ENCODE measurements at places on chromosomes 2 and 18.

DNA sequence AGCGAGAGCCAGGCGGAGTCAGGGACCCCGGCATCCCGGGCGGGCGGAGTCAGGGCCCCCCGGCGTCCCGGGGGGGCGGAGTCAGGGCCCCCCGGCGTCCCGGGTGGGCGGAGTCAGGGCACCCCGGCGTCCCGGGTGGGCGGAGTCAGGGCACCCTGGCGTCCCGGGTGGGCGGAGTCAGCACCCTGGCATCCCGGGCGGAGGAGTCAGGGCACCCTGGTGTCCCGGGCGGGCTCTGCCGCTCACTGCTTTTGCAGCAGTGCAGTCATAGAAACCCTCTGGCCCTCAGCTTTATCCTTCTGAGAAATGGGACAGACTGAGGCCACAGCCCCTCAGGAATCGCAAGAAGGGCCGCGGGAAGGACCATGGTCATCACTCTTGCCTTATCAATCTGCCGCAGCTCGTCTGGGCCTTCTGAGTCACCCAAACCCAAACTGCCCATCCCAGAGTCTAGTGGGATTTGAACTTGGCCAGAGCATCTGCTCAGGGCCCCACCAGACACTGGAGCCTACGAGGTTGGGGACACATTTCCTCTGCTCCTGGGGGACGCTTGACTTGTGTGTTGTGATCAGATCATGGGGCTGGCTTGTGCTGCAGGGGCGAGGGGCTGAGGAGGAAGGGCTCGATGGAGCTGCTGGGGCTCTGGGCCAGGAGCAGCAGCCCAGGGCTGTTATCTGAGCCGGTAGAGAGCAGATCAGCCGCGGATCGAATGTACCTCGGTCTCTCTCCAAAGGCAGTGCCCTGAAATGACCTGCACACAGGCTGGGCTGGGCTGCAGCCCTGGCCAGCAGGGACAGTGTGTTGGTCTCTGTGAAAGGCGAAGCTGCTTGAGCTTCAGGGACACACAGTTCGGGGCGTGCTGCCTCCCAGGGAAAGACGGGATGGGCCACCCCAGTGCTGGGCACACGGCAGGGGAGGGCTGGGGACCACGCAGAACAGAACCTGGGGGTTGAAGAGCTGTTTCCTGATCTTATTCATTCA is 290.1 kb upstream of the HDAC4 start:
- no peak for DNase-seq

DNA sequence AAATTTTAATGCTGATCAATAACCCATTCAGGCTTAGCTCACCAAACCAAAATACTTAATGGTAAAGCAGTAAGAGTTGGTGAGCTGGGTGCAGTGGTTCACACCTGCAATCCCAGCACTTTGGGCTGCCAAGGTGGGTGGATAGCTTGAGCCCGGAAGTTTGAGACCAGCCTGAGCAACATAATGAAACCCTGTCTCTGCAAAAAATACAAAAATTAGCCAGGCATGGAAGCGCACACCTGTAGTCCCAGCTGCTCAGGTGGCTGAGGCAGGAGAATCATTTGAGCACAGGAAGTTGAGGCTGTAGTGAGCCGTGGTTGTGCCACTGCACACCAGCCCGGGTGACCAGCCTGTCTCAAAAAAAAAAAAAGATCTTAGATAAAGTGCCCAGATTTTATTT is 35.7 kb upstream of the MPP4 start:
- DNase-seq = no peak

GRCh38 chr2:18987016-18987415 is 371.4 kb downstream of the OSR1 start:
- DNase-seq = no peak

DNA sequence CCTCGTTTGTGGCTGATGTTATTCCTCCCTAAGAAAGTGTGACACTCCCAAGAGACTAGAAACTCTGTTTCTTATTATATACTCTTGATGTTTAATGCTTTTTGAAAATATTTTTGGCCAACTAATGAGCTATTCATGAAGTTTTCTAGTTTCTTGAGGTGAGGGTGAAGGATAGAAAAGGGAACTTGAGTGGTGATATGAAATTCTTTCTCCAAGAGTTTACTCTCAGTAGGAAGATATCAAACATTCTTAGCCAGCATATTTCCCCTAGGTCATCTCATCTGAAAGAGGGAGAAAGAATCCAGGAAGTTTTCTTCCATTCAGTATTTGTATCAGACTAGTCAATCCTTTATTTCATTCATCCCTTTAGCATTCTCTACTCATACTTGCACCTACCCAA is 95.7 kb downstream of the MAP3K20 start:
- DNase-seq = no peak

DNA sequence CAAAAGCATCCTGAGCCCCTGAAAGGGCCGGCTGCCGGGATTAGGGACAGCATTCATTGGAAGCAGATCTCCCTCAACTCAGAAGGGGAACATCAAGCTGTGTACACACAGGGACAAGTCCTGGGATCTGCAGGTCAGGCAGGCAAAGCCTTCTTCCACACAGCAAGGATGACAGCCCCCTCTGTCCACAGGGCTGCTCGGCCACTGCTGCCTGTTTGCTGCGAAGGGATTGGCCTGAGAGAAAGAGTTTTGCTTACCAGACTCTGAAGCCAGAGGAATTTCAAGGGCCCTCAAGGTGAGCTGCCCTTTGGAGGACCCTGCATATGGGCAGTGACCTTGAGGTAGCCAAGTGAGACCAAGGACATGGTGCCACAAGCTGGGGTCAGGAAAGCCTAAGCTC is 11.1 kb downstream of the ZBTB7C start:
- DNase-seq = no peak

DNA sequence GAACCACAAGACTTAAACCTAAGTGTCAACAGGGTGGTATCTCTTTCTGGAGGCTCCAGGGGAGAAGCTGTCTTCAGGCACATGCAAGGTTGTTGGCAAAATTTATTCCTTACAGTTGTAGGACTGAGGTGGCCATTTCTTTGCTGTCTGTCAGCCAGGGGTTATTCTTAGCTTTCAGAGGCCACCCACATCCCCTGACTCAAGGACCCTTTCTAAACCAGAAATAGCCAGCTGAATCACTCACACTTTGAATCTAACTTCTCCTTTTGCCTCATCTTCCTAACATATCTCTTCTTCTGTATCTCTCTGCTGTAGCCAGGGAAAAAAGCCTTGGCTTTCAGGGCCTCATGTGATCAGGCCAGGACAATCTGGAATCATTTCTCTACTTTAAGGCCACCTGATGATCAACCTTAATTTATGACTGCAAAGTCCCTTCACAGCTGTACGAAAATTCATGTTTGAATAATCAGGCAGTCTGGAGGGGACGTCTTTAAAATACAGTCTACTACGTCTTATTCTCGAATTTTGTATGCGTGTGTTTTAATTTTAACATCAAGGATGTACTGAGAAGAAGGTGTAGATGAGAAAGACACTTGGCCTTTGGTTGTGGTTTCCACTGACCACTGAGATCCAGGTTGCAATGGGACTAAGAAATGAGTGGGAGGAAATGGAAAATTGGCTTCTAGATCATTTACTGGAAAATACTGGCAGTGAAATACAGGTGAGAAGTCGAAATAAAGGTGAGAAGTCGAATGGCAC is 90.4 kb downstream of the DOCK10 start:
- DNase-seq = no peak

- DNase-seq = no peak
These were observed 26.0 kb upstream of the NOTO start for GRCh38 chr2:73176205-73176880.

DNA sequence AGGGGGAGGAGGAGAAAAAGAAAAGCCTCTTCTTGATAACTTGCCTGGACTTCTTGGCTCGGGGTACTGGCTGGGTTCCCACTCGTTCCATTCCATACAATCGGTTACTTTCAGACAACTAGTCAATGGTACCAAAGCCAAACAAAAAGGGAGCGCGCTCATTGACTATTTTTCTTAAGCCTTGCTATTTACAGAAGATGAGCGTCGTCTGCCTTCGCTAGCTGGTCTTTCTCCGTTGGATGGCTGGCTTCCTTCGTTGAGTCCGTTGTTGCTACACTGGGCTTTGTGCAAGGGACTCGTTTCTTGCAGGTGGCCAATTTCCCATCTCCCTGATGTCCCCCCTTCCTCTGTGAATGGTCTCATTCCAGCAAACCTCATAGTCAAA is 260.4 kb downstream of the ZNF516 start:
- no peak for DNase-seq

- no peak for DNase-seq
These were observed 164.7 kb downstream of the CCDC102B start for GRCh38 chr18:68962623-68963022.

- peak; percentile 21 for DNase-seq
These were observed 204.8 kb downstream of the TFCP2L1 start for GRCh38 chr2:121080013-121080772.

DNA sequence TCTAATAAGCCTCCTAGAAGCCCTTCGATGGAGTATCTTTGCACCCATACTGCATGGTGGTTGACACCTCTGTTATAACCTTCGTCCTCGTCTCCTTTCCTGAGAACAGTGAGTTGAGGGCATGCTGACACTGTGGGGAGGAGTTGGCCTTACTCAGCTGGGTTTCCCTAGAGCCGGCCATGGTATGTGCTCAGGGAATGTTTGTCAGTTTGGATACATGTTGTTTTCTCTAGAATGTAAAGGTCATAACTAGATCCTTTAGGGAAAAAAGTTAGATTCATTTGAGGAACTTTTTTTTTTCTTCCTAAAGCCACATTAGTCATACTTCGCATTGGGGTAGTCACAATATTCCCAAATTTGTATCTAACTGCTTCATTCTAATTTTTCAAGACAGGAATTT is 106.0 kb upstream of the FOSL2 start:
- no peak for DNase-seq

DNA sequence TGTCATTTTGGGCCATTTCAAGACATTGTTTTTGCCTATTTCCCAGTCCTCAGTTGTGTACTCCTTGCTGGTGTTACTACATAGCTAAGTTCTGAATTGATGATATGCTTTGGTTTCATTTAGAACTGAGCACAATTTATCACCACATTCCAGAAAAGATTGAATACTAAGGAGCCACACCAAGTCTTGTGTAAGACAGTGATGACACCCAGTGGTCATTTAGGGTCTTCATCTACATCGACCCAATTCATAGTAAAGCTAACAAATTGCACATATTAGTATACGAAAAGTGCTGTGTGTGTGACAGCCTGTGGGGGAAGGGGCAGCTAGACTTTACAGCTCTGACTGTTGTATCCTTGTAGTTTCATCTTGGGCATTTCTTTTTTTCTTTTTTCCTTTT is 10.9 kb upstream of the DLX2 start:
- DNase-seq = no peak

GRCh38 chr2:205885492-205886099 is 200.4 kb downstream of the INO80D start:
- peak; percentile 21 for DNase-seq

- no peak for DNase-seq
These were observed 119.1 kb downstream of the LYPD1 start for GRCh38 chr2:132550946-132551345.

Measured in stimulated activated CD8-positive, alpha-beta memory T cell treated with anti-CD3 and anti-CD28 coated beads, Interleukin-4, amount 100 ng/mL, for 1 hour (primary cell).